ENCODE measurements at places on chromosomes 4 and X.

GRCh38 chrX:124362761-124363160 lies 16.4 kb downstream of the SH2D1A start:
- DNase-seq = no peak

- no peak for DNase-seq
Measured at GRCh38 chrX:77389891-77390290, 57.3 kb upstream of the FGF16 start.

DNA sequence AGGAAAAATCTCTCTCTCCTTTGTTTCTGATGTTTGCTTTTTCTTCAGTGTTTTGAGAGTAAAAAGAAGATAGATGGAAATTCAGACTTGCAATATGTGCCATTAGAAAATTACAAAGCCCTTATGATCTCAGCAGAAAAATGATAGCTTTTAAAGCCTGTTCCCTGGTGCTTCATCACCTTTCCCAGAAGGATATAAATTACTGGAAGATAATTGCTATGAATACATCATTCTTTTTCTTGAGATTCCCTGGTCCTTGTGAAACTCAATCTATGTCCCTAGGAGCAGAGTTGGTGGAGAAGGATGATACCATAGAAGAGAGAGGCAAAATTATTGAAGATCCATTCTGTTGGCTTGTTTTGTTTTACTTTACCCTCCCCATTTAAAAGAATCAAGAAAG lies 86.5 kb downstream of the GLRA3 start:
- DNase-seq = no peak

DNA sequence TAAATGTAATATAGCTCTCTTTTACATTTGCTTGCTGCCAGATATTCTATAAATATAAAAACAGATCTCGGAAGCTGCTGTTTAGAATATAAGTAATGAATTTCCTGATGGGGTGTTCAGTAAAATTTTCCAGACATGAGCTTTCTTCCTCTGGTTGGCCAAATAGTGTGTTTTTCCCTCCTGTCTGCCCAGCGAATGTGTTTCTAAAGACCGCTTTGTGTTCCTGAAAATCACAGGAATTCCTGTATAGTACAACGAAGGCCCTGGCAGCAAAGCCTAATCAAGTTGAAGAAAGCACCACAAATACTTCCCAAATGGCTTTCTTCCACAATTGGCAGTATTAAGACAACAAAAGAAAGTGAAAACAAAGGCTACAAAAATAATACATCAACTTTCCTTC lies 494.1 kb downstream of the INPP4B start:
- DNase-seq = no peak

- DNase-seq = no peak
Measured at GRCh38 chr4:90960840-90961239, 833.6 kb downstream of the CCSER1 start.

DNA sequence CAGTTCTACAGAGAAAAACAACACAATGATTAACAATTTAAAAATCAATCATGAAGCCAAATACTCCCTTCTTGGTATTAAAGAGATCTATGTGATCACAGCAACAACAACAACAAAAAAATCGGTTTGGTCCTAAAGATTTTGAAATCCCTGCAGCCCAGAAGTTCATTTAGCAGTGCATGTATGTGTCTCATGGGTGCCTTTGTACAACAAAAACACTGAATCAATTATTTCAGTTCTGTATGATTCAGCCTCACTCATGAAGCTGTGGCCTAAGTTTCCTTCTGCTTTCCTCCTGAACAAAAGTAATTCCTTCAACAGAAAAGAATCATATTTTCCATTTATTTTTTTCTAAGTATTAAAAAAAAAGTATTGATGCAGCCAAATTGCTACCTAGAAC lies 393.4 kb upstream of the NDST3 start:
- DNase-seq = no peak

GRCh38 chrX:17242470-17242869 lies 132.5 kb upstream of the NHS start:
- no peak for DNase-seq

GRCh38 chrX:11770320-11770719 lies 12.3 kb downstream of the MSL3 start:
- no peak for DNase-seq

DNA sequence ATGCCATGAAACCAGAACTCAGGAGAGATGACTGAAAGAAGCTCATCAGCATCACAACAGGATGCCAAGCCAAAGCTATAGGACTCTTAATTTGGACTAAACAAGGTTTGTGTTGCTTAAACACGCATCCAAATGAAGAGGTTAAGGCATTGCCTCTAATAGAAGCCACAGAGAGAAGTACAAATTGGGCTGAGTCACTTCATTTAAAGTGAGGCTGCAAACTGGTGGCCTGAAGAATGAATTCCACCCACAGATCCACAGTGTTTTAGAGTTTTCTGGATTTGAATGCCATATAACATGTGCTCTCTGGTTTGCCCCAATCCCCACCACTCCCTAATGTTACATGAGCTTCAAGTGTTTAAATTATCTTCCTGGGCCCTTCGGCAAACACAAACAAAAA lies 103.5 kb downstream of the FIP1L1 start:
- DNase-seq = no peak

GRCh38 chr4:3363411-3364141 lies 70.8 kb downstream of the RGS12 start:
- no peak for DNase-seq

- no peak for DNase-seq
Measured at GRCh38 chrX:11064851-11065600, 46.1 kb upstream of the HCCS start.
